Upper lobe of right lung (tissue), 1 donor: ENCODE measurements at places on chromosomes 4 and X.

- no peak for DNase-seq
These were observed 31.6 kb upstream of the SOD3 start for GRCh38 chr4:24763631-24764297.

DNA sequence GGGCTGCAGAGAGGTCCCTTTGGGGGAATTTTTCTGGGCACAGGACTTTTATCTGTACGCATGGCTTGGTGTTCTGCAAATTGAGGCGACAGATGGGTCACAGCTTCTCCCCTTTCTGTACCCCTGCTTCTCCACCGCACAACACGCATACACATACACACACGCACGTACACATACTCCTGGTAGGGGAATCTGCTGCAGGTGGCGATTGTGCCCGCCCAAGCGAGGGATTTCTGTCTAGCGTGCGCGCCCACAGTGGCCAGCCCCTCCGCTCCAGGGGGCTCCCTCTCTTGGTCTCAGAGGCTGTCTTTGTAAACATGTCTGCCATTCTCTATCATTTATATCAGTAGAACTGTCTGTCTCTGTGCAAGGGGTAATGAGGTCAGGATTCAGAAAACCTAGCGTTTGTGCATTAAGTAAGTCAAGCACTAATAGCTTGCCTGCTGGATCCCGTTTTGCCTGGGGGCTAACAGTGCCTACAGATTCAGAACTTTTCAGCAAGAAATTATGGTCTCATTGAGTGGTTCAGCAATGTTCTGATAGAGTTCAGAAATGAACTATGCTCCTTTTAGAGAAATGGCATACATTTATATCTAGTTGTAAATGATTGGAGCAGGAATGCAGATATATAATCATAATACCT is 2.2 kb downstream of the GRID2 start:
- DNase-seq = no peak

DNA sequence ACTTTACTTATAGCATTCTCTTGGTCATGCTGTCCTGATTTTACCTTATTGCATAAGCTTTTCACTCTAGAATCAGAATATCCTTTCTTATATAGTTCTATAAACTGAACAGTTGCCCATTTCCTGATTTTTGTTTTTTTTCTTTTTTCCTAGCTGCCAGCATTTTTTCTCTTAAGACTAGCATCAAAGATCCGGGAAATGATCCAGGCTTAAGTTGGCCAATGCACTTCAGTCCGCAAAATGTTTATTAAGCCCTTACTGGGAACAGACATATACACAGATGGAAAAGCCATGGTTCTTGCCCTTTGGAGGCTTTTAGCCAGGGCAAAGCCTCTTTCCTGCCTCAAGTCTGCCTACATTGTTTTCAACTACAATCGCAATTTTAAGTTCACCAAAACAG is 10.1 kb upstream of the BMP2K start:
- no peak for DNase-seq

- no peak for DNase-seq
These were observed 3.3 kb upstream of the TAPT1 start for GRCh38 chr4:16229604-16230003.
